ENCODE measurements at places on chromosomes 4 and X.

DNA sequence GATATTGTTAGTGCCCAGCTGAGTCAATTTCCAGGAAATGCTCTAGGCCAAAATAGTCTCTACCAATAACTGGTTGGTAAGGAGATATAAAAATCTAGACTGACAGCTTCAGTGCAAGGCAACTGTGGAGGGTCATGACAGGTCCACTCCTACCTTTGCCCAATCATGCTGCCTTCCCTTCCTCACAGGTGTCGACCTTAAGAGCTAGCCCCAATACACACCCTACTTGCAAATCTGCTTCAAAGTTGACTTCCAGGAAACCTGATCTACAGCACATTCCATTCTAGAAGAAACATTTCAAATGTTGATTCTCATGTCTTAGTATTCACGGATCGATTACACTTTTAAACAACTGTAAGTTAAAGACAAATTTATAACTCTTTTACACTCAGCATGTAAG, 1455.5 kb downstream of the TECRL start:
- DNase-seq = no peak

- peak; percentile 80 for DNase-seq
Measured at GRCh38 chr4:75672461-75673026, 667 bp downstream of the G3BP2 start.

GRCh38 chr4:18192901-18193300, 171.3 kb upstream of the LCORL start:
- DNase-seq = no peak

DNA sequence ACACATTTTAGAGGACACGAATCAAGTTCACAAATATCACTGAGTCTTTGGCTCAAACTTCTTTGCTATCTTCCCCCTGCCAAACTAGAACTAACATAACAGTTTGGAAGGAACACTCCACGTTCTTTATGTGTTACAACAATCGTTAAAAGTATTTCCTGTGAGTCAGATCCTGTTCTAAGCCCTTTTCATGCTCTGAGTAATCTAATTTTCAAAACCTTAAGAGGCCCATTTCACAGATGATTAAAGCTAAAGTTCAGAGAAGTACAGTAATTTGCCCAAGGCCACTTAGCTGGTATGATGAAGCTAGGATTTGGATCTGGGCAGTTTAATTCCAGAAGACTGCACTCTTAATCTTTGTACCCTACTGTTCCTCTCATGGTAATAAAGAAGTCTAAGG, 854.4 kb upstream of the INTU start:
- DNase-seq = no peak

DNA sequence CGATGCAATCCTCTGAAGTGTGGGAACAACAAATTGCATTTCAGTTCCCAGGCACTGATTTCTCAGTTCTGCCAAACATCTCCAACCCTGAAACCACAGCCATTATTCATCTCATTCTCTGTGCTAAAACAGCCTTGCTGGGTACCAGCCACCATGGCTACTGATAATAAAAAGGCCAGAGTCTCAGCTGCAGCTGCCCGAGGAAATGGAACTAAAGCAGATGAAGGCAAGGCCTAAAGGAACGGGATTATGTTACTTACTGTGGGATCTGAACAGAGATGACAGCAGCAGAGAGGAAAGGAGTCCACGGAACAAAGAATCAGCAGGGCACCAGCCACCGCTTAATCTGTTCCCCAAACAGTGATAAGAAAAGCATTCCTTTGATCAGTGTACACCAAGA, 155.7 kb downstream of the PAPSS1 start:
- no peak for DNase-seq

- no peak for DNase-seq
Measured at GRCh38 chrX:33178218-33178617, 33.1 kb downstream of the DMD start.

DNA sequence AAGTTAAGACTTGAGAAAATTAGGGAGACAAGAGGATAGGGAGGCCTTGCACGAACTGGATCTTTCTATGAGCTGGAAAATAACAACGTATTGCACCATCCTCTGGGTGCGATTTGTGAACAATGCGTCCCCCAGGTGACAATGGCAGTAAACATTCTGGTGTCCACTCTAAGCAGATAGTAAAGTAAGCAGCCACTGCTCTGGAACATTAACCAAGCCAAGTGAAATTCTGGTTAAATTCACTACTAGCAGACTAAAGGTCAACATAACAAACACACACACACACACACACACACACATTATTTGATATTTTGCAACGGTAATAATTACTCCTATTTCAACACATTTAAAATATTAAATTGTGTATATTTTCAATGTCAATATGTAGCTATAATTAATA, 242.2 kb upstream of the DCAF8L1 start:
- no peak for DNase-seq

GRCh38 chr4:161336016-161336530, 827.7 kb downstream of the FSTL5 start:
- no peak for DNase-seq

- DNase-seq = no peak
Measured at GRCh38 chrX:38192007-38192810, 28.5 kb downstream of the SRPX start.

- no peak for DNase-seq
Measured at GRCh38 chr4:55887594-55887993, 34.1 kb downstream of the EXOC1 start.

DNA sequence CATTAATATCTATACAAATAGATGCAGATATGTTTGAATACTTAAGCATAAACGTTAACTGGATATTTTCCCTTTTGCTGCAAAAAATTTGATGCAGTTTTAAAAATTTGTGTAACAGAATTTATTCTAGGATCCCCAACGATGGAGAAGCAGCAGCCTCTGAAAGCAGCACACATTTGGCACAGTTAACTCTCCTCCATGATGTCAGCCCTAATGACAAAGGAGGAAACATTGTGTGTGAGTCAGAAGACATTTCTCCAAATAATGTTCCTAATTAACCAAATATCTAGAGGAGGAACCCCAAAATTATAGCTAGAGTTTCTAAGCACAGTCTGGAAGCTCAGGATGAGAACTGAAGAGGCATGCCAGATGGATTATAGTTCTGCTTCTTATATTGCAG, 281.9 kb upstream of the MAD2L1 start:
- DNase-seq = no peak
